ENCODE measurements at places on chromosomes 5 and 9.

- DNase-seq, result no peak
Observed at GRCh38 chr9:121748074-121748473, 96.6 kb downstream of the DAB2IP start.

- DNase-seq, result no peak
Observed at GRCh38 chr5:168525856-168526255, 3.2 kb upstream of the FBLL1 start.

DNA sequence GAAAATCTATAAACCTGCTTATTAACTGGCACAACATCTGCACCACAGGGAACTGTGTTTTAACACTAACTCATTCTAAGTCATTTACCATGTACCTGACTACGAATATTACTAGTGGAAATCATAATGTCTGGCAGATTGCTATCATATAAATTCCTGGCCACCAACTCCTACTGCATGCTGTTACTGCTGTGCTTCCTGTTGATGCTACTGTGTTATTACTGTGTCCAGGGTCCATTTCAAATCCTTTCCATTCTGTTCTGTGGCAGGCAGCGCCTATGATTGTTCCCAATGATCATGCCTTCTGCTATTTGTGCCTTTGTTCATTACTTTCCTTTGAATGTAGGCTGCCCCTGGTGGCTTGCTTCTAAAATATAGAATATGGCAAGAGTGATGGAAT lies 4.7 kb upstream of the ZNF131 start:
- no peak for DNase-seq

GRCh38 chr9:19200229-19200628 lies 30.3 kb upstream of the DENND4C start:
- DNase-seq, result no peak

DNA sequence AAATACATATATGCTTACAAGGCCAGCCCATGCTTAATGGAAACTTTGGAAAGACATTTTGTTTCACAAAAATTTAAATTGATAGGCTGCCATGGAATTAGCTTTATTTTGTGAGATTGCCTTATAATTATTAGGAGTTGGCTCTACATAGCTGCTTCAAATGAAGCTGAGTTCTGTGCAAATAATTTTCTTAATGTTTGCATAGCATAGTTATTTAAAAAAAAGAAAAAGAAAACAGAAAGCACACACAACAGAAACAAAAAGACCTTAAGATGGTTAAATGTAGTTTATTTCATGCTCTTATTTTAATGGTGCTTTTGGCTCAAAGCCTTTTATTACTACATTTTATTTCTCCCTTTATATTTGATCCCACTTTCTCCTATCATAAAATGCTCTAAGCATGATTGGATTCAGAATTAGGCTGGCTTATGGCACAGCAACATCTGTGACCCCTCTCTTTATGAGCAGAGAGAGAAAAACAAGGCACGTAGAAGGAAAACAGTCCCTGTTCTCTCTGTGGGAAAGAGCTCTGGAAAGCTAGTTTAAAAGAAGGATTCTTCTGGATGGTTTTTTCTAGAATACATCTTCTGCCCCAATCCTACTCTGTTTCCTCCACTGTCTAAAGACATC lies 530.5 kb downstream of the NTRK2 start:
- no peak for DNase-seq

- no peak for DNase-seq
Observed at GRCh38 chr9:2337131-2337530, 284.5 kb upstream of the VLDLR start.

DNA sequence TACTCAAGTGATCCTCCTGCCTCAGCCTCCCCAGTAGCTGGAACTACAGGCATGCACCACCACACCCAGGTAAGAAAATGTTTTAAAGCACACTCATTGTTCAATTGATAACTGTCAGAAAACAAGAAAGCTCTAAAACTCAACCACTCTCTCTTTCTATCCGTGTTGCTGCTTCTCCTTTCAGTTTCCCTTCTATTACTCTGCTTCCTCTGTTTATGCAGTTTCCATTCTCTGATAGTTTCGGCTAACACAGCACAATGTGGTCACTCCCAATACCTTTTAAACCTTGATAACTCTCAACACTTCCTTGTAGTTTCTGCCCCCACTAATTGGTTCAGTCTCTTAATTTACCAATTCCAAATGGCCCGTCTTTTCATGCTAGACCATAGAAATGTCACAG lies 59.2 kb upstream of the NR4A3 start:
- DNase-seq, result peak; percentile 10

GRCh38 chr9:134192311-134192950 lies 28.1 kb upstream of the RNU6ATAC start:
- DNase-seq, result no peak

- no peak for DNase-seq
Observed at GRCh38 chr5:6403416-6403815, 25.1 kb upstream of the MED10 start.

DNA sequence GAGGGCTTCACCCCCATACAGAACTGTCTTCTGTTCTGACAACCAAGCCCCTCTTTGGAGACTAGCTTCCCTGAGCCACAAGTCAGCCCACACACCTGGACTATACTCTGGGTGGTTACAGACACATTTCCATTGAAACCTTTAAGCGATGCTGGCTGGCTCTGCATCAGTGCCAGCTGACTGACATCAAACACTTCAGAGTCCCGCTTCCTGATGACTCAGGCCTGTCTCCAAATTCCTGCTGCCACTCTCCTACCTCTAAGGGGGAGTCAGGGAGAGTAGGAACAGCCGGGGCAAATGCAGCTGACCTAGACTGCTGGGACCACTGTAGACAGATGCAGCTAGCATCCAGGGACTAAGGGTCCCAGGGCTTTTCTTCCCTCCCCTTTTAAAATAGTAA lies 59.4 kb downstream of the SIL1 start:
- DNase-seq, result no peak

DNA sequence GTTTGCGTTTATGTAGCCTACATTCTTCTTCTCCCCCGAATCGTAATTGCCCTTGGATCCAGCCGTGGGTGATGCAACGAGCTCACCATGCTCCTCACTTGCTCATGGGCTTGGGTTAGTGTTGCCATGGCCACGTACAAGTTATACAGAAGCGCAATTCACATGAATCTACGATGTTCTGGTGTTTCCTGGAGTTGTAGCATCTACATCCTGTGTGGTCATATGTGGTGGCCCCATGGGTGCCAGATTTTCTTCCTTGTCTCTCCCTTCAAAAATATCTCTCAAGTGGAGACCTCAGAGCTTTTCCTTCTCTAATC lies 115.3 kb downstream of the TLE4 start:
- peak; percentile 70 for DNase-seq

DNA sequence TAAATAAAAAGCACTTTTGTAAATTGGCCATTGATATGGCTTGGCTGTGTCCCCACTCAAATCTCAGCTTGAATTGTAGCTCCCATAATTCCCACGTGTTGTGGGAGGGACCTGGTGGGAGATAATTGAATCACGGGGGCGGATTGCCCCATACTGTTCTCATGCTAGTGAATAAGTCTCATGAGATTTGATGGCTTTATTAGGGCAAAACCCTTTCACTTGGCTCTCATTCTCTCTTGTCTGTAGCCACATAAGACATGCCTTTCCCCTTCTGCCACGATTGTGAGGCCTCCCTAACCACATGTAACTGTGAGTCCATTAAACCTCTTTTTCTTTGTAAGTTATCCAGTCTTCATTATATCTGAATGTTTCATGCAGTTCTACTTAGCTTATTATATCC lies 153.2 kb downstream of the TARS1 start:
- DNase-seq, result no peak

DNA sequence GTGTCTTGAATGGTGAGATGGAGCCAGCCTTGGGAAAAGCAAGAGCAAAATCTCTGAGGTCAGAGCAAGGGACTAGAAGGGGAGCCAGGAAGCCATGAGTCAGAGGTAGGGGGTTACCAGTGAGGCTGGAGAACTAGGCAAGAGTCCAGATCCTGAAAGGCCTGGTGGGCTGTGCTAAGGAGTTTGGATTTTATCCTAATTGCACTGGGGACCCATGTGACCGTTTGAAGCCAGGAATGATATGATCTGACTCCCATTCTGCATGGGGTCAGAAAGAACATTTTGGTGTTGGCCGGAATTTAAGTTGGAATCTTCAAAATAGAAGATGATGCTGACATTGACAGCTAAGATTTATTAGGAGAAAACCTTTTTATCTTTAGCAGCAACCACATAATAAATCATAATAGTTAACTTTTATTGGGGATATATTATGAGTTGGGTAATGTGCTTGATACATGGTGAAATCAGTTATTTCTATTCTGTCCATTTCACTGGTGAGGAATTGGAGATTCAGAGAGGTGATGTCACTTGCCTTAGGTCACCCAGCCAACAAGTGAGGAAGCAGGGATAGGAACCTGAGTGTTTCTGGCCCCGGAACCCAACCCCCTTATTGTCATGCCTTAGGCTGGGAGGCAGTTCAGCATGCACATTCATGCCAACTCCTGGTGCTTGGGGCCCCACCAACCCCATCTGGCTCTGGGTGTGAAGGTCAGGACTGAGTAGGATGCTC lies 61.5 kb upstream of the RARS1 start:
- DNase-seq, result no peak

- DNase-seq, result no peak
Observed at GRCh38 chr9:107108342-107109130, 174.5 kb upstream of the RAD23B start.

DNA sequence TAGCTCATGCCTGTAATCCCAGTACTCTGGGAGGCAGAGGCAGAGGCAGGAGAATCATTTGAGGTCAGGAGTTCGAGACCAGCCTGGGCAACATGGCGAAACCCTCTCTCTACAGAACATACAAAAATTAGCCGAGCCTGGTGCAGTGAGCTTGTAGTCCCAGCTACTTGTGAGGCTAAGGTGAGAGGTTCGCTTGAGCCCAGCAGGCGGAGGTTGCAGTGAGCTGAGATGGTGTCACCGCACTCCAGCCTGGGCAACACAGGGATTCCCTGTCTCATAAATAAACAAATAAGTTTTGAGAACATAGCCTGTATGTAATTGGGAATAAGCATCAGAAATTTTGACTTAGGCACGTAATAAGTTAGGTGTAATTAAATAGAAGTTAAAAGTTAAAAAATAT lies 971.7 kb upstream of the COX7C start:
- no peak for DNase-seq

Data from hematopoietic multipotent progenitor cell treated with erythropoietin and hydrocortisone succinate and interleukin-3 and kit ligand, for 4 days (in vitro differentiated cells).